ENCODE measurements at places on chromosomes 5 and 9.

- no peaks in the 10 kb centered on the region for H3K36me3 ChIP-seq
- H3K4me1 ChIP-seq, result no peaks in the 10 kb centered on the region
- no peak overlapping the region for H3K27ac ChIP-seq
- H3K27me3 ChIP-seq, result no peaks in the 10 kb centered on the region
- no peak overlapping the region for H3K4me3 ChIP-seq
Measured at GRCh38 chr9:20437476-20437875, 184.8 kb downstream of the MLLT3 start.

DNA sequence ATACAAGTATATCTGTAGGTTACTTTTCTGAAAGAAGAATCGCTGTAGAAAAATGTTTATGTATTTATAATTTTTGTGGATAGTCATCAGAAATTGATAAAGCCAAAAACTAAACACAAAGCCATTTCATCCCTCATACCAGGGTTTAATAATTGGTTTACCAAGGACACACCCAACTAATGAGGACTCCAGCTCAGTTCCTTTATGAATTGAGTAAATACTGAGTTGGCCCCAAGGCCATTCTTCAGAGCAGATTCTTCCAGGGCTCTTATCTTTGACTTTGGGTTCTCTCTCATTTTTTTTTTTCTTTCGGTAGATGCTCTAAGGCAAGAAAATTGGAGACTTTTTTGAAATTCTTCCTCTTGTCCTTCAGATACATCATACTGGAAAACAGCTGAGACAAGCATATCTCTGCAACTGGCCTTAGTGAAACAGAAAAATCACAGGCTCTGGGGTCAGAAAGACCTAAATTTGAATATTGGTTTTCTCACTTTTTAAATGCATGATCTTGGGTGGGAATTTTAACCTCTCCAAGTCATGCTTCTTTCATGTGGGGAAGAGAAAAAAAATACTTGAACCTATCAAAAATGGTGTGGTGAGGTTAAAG, 401.8 kb downstream of the ARHGEF28 start:
- H3K36me3 ChIP-seq, result no peaks in the 10 kb centered on the region
- H3K4me3 ChIP-seq, result no peak overlapping the region
- no peak for DNase-seq
- H3K27me3 ChIP-seq, result no peaks in the 10 kb centered on the region

- no peaks in the 10 kb centered on the region for H3K27me3 ChIP-seq
- H3K27ac ChIP-seq, result no peak overlapping the region
- H3K4me3 ChIP-seq, result no peak overlapping the region
- no peak for DNase-seq
Measured at GRCh38 chr5:27216367-27216950, 178.1 kb upstream of the CDH9 start.

DNA sequence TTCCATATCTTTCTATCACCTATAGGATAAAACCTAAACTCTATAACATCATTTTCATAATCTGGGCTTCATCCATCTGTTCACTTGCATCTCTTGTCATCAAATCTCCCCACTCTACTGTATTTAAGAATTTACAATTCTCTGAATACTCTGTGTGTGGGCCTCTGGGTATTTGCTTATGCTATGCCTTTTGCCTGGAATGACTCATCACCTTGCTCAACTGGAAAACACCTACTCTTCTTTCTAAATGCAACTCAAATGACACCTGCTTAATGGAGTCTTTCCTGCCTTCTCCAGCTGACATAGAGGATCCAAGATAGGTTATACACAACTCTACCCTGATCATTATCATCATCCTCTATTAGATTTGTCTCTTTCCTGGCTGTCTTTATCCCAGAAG, 421.7 kb downstream of the SPATA31D1 start:
- no peak overlapping the region for H3K27ac ChIP-seq
- no peaks in the 10 kb centered on the region for H3K36me3 ChIP-seq
- DNase-seq, result no peak
- H3K27me3 ChIP-seq, result no peaks in the 10 kb centered on the region
- H3K4me1 ChIP-seq, result no peaks in the 10 kb centered on the region
